WTC11 (cell line): ENCODE measurements at places on chromosomes 3 and 15. TPM values are rescaled to one million over a fixed set of nuclear protein-coding genes. Genes with fewer than 3 reads are reported as not detected.

ADPRH gene
- total RNA-seq = 3.6 to 4.3 TPM (median 4.1 TPM) in 3 replicates

GRCh38 chr3:182519569-182519968, 273.7 kb upstream of the ATP11B start:
- no peak for DNase-seq

DNA sequence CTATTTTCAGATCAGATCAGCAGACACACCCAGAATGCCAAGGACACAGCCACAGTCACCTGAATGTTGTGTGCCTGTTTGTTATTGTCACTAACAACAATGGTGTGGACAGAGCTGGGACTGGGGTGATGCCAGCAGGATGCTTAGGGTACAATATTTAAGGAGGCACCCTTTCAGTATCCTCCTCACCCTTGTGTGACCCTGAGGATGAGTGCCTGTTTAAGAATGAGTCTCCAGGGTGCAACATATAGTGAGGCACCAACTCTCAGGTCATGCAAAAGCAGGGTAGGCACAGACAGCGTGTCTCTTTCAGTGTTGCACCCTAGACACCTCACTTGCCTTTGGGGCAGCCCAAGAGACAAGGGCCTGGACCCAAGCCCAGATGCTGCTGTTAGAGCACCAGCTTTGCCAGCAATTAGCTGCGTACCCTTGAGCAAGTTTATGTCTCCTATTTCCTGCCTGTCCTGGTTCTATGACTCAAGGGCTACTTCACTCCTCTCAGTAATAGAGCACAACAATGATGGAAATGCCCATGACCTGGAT, 122.6 kb downstream of the AQP9 start:
- no peak for DNase-seq

- DNase-seq = no peak
These were observed 144.3 kb downstream of the STAC start for GRCh38 chr3:36524560-36524959.

GRCh38 chr3:101038393-101038792, 45.2 kb upstream of the ABI3BP start:
- no peak for DNase-seq

RPL15 gene
- 2,428 to 2,870 TPM (median 2,865 TPM) in 3 replicates for total RNA-seq

SLC2A2 gene
- total RNA-seq = 0.16 TPM in 1 of 3 replicates, not detected in the others

SENP5 gene
- total RNA-seq = 25.0 to 30.8 TPM (median 26.2 TPM) in 3 replicates

DNA sequence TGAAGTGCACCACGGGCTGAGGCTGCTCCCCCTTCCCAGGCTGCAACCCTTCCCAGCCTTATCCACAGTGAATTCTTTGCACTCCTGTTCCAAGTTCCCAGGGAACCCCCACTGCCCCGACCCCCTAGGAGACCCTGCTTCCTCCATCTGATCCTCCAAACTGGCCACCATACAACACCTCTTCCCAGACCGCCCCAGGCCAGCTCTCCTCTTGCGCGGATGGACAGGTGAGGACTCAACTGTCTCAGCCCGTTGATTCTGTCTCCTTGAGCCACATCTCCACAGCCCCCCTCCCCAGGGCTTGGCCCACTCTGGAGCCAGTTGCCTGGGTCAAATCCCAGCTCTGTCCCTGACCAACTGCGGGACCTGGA, 21.7 kb downstream of the GRIP2 start:
- no peak for DNase-seq

GRCh38 chr3:127671523-127672428, 976 bp upstream of the ABTB1 start:
- DNase-seq = no peak

GRCh38 chr15:51588966-51589365, 33.6 kb downstream of the DMXL2 start:
- no peak for DNase-seq

DNA sequence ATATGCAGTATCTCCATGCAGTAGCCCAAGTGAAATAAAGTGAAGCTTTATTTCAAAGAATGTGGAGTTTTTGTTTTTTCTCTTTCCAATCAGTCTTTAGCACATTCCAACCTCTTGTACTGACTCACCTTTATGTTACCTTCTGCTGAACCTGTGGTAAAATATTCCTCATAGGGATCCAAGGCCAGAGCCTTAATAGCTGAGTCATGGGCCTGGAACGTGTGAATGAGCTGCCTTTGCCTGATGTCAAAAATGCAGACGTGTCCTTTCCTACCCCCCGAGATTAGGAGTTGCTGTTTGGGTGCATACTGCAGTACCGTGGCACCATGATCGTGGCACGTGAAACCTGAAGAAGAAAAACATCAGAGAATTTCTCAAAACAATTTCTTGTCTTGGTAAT, 108.5 kb downstream of the GLDN start:
- DNase-seq = no peak

- DNase-seq = peak; percentile 83
These were observed 521.3 kb upstream of the SEMA6D start for GRCh38 chr15:47196048-47196447.

DNA sequence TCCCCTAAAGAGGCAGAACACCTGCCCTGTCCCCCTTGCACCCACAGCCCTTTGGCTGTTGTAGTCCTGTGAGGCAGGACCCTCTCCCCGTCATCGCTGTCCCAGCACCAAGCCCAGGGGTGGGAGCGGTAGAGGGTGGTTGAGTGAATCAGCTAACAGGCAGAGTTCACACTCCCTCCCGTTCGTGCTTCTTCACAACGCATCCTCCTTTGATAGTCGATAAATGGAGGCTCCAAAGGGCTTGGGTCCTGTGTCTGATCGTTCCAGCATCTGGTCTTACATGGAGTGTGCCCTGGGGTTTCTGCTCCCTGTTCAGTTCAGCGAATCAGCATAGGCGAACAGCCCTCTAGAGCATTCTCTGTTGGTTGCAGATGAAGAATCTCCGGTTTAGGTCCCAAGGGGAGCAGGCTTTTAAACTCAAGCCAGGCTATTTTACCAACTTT, 820 bp upstream of the HMCES start:
- DNase-seq = peak; percentile 13

STAC gene
- 5.5 to 6.4 TPM (median 5.6 TPM) in 3 replicates for total RNA-seq

DNA sequence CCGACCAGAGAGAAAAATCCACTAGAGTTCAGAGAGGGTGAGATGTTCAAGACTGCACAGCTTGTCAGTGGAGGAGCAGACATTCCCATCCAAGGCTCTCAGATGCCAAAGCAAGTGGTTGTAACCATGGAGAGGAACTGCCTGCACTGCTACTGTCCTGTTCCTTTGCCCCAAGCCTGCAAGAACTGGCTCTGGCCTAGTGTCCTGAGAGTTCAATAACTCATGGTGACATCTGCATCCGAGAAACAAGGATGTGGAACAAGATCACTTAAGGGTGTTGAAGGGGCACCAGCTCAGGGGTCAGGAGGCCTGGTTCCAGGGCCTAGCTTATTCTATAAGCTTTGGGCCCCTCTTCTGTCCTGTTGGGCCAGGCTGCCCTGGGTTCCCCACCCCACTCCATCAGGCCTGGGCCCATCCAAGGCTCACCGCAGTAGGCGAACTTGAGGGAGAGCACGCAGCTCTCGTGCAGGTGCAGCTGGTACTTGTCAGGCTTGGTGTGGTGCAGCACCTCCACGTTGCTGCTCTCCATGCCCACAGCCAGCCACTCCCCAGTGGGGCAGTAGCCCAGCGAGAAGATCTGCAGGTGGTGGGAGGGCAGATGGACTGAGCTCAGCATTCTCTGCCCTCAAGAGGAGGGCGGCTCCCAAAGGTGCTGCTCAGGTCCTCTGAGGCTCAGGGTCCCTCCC, 45.6 kb downstream of the TLE3 start:
- DNase-seq = no peak

DNA sequence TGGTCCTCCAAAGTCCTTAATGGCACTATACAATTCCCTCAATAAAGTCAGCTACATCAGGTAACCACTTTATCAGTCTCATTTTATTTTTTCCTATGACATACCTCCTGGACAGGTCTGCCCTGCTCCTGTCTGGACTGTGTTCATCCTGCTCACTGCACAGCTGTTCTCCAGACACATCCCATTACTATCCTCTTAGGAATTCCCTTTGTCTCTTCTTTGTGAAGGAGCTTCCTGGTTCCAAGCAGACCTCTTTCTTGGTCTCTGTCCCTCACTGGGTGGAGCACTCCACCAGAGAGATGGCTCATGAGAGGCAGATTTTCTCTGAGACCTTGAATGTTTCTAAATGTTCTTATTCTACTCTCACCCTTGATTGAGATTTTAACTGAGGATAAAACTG, 60.1 kb downstream of the KY start:
- no peak for DNase-seq

- DNase-seq = no peak
These were observed 14.3 kb downstream of the PPCDC start for GRCh38 chr15:75037685-75038084.

DNA sequence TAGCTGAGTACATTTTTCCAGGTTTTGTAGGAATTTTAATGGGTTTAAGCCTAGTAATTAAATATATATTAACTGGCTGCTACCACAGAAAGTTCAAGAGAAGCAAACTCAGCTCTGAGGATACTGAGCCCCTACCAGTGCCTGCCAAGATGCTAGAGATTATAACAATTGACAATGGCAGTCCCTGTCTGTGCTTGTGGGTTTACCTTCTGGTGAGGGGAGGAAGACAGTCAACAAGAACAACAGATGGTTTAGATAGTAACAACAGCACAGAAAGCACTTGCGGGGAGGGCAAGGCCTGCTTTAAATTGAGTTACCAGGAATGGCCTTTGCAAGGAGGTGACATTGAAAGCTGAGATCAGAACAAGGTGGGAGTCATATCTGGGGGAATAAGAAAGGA, 56.6 kb upstream of the ARHGEF3 start:
- DNase-seq = no peak

MCCC1 gene
- total RNA-seq = 19.5 to 21.9 TPM (median 19.9 TPM) in 3 replicates

MKRN3 gene
- not detected in 3 replicates for total RNA-seq

LRRC31 gene
- total RNA-seq = not detected in 3 replicates

UNC45A gene
- total RNA-seq = 92.1 to 102 TPM (median 101 TPM) in 3 replicates

DNA sequence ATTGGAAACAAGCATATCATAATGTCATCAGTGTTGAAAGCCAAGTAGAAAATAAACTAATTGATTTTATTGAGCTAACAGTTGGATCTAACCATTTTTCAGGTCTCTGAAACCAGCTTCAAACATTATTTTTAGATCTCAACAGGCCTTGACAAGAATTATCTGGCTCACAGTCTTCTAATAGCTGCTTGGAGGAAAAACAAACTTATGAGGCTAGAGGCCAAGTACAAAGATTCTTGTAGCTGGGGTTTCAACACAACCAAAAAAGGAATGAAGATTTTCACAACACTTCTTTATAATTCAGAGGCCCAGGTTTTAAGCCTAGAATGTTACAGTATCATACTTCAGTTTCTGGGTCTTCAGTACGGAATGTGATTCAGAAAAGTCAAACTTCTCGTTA, 3.7 kb downstream of the SETMAR start:
- no peak for DNase-seq

DNA sequence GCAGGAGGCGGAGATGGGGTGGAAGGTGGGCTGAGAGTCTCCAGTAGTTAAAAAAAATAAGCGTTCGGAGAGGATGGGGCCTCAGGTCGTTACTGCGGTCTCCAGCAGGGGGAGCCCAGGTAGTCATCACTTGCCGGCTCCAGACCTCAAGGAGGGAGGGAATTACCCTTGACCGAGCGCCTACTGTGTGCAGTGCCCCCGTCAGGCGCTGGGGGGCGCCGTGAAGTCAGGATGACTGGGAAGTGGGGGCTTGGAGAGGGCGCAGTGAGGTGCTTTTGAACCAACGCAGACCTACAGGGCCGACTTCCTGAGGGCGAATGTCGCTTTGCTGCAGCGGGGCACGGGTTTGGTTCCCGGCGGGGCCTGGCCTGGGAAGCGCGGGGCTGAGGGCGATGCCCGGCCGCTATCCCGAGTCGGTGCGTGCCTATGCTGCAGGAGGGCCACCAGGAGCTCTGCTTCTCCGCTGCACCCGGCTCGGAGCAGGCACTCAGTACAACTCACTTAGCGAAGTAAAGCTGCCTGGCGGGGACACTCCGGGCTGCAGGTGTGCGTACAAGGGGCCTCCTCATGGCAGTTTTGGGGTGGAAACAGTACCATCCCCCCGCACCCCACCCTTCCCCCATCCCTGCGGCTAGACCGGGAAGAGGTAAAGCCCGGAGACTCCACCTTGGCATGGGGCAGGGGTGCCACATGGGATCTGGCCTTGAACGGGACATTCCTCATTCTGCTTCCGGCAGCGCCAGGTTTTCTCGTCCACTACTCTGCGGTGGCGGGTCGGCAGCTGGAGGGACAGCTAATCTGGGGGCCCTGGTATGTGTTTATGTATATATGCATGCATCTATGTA, 79.8 kb downstream of the RHCG start:
- DNase-seq = peak; percentile 99

- no peak for DNase-seq
These were observed 73.5 kb downstream of the LPP start for GRCh38 chr3:188227442-188227841.

SLC22A14 gene
- 0.09 TPM in 1 of 3 replicates, not detected in the others for total RNA-seq

GRCh38 chr3:182464513-182465145, 328.7 kb upstream of the ATP11B start:
- no peak for DNase-seq

TRAIP gene
- total RNA-seq = 25.9 to 31.8 TPM (median 29.9 TPM) in 3 replicates

DNA sequence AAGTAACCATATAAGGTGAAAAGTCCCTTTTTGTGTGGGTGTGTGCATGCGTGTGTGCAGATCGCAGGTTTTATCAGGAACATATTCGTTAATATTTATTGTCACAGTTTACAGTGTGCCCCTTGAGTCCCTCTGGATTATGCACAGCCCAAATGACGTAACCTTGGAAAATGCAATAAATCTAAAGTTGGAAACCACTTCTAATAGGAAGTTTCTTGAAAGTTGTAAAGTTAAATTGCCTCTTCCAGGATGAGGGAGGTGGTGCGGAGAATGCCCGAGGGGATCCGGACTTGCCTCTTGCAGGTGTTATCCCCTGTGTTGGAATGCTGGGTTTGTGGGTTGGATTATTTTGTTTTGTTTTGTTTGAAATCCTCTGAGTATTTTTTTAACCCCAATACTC, 143.3 kb downstream of the CMSS1 start:
- DNase-seq = no peak

DNA sequence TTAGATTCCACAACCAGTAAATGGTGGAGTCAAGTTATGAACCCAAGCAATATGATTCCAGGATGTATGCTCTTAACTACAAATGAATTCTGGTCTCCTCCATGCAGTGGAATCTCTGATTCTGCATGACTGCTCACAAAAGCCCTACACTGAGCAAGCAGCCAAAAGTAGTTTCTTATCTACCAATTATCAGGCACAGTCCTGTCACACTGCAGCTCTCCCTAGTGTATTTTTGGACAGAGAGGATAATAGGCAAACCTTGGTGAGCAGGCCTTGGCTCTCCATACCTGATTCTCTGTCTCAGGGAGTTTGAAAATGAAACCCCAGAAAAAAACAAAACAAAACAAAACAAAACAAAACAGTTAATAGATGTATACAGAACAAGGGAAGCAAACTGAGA, 3.5 kb upstream of the SSR3 start:
- no peak for DNase-seq

MAP3K13 gene
- total RNA-seq = 9.1 to 9.8 TPM (median 9.5 TPM) in 3 replicates

GRCh38 chr3:30044515-30044914, 561.9 kb upstream of the TGFBR2 start:
- no peak for DNase-seq

GBE1 gene
- total RNA-seq = 9.2 to 11.9 TPM (median 11.5 TPM) in 3 replicates

EDC3 gene
- total RNA-seq = 45.6 to 54.7 TPM (median 50.6 TPM) in 3 replicates

GP9 gene
- total RNA-seq = not detected in 3 replicates

DNA sequence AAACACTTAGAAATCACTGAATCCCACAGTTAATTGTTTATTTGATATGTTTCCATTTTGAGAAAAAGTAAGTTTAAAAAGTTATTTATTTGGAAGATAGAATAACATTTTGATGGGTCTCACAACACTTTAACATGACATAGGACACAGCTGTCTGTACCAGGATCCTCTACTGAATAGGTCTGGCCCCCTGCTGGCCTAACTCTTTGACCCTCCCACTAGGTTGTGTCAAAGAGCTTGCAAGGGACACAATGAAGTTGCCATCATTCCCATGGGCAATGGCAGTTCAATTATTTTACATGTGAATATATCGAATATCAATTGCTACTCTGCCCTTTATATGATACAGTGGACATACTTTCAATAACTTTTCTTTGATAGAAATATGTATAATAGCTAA, 138.9 kb downstream of the EPHA3 start:
- DNase-seq = peak; percentile 66
